ENCODE measurements at places on chromosomes 3 and 15.

GRCh38 chr15:71716990-71717389, 93.4 kb upstream of the NR2E3 start:
- H3K36me3 ChIP-seq = no peaks in the 10 kb centered on the region
- H3K27me3 ChIP-seq = no peaks in the 10 kb centered on the region
- no peaks in the 10 kb centered on the region for H3K4me1 ChIP-seq
- no peak for DNase-seq
- no peak overlapping the region for H3K4me3 ChIP-seq

- peaks cover 27% of the 10 kb centered on the region for H3K27me3 ChIP-seq
- H3K36me3 ChIP-seq = no peaks in the 10 kb centered on the region
- H3K4me3 ChIP-seq = no peak overlapping the region
- no peak overlapping the region for H3K27ac ChIP-seq
Measured at GRCh38 chr15:68494573-68495110, 62.7 kb upstream of the ITGA11 start.

DNA sequence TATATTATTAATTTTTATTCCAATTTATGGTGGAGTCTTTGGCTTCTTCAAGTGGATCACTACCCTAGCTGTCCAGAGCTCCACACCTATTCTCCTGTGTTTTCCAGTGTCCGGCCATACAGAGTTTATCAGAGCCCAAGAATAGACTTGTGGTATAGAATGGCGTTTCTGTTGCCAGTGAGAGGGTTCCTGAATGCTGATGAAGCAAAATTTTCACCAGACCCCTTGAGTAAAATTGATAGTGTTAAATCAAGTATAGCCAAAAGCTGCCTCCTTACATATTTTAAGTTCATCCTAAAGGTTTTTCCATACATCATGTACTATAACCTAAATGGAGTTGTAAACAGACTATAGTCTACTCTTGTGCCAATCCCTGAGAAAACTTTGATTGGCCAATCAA, 171.5 kb upstream of the CHL1 start:
- DNase-seq = no peak
- no peaks in the 10 kb centered on the region for H3K27me3 ChIP-seq
- no peaks in the 10 kb centered on the region for H3K4me1 ChIP-seq
- no peak overlapping the region for H3K27ac ChIP-seq

GRCh38 chr3:187735383-187735782, 9.9 kb downstream of the BCL6 start:
- peaks cover 45% of the 10 kb centered on the region for H3K4me1 ChIP-seq
- H3K27ac ChIP-seq = no peak overlapping the region
- no peak overlapping the region for H3K4me3 ChIP-seq
- no peaks in the 10 kb centered on the region for H3K27me3 ChIP-seq

DNA sequence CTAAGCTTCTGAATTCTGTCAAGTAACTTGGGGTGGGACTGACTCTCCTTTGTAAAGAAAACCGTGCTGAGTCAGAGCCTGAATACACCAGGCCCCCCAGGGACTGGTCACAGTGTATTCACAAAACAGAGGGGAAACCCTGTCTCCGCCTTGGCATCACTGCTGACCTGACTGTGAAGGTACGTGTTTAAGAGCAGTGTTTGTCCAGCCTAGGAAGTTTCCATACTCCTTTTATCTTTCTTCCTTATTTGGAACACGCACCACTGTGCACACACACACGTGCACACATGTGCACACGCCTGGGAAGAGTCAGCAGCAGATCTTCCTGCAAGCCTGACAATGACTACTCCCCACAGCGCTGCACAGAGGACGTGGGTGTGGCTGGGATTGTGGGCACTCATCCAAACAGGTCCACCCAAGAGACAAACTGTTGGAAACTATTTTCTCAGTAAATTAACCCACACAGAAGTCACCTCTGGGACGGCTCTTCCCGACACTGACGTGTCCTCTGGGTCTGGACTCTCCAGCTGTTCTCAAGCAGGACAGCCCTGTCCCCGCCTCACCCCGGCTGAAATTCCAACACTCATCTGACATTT, 87.7 kb downstream of the ATP10A start:
- peaks cover 39% of the 10 kb centered on the region for H3K4me1 ChIP-seq
- peaks cover 8% of the 10 kb centered on the region for H3K36me3 ChIP-seq
- no peak for DNase-seq
- no peak overlapping the region for H3K4me3 ChIP-seq
- H3K27me3 ChIP-seq = no peaks in the 10 kb centered on the region

DNA sequence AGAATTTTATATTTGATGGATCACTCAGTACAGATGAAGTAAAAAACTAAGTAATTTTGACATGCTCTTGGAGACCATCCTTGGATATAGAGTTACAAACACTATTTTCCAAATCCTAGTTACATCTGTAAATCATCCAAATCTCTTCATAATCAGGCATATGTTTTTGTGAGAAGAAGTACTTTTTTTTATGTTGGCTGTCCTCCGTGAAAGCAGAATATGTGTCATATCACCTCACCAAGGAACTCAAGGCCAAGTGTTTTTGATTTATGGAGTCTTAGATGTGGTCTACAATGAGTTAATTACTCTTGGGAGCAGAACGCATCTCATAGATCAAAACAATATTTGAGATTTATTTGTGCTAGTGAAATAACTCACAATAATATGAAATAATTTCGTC, 416.5 kb upstream of the TGFBR2 start:
- H3K36me3 ChIP-seq = no peaks in the 10 kb centered on the region
- no peak overlapping the region for H3K4me3 ChIP-seq

GRCh38 chr3:128306481-128306880, 153.2 kb downstream of the EEFSEC start:
- no peaks in the 10 kb centered on the region for H3K27me3 ChIP-seq
- no peaks in the 10 kb centered on the region for H3K36me3 ChIP-seq
- no peak overlapping the region for H3K27ac ChIP-seq
- DNase-seq = no peak
- no peaks in the 10 kb centered on the region for H3K4me1 ChIP-seq

DNA sequence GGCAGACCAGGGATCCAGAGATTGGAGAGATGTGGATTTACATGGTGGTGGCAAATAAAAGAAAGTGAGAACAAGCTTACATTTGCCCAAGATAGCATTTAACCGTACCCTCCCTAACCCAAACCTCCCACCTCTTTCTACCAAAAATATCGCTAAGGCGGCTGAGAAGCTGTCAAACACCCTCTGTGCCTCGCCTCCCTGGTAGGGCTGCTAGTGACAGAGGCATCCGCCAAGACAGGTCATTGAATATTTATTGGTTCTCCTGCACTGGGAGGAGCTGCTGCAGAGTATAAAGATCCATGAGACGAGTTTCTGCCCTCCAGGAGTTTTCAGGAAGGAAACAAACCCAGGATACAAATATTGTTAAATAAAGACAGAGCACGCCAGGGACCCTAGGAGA, 107.3 kb upstream of the TMC3 start:
- no peaks in the 10 kb centered on the region for H3K36me3 ChIP-seq
- peaks cover 2% of the 10 kb centered on the region for H3K27me3 ChIP-seq
- H3K4me3 ChIP-seq = no peak overlapping the region

- H3K36me3 ChIP-seq = peaks cover 3% of the 10 kb centered on the region
- no peak overlapping the region for H3K4me3 ChIP-seq
- H3K4me1 ChIP-seq = peaks cover 13% of the 10 kb centered on the region
- H3K27me3 ChIP-seq = peaks cover 5% of the 10 kb centered on the region
- no peak for DNase-seq
Measured at GRCh38 chr3:188036375-188037194, 117.4 kb upstream of the LPP start.

GRCh38 chr15:41258750-41259471, 27.8 kb downstream of the CHP1 start:
- no peaks in the 10 kb centered on the region for H3K4me1 ChIP-seq
- no peak overlapping the region for H3K27ac ChIP-seq
- DNase-seq = no peak
- no peak overlapping the region for H3K4me3 ChIP-seq
- H3K27me3 ChIP-seq = no peaks in the 10 kb centered on the region
- peaks cover 25% of the 10 kb centered on the region for H3K36me3 ChIP-seq

DNA sequence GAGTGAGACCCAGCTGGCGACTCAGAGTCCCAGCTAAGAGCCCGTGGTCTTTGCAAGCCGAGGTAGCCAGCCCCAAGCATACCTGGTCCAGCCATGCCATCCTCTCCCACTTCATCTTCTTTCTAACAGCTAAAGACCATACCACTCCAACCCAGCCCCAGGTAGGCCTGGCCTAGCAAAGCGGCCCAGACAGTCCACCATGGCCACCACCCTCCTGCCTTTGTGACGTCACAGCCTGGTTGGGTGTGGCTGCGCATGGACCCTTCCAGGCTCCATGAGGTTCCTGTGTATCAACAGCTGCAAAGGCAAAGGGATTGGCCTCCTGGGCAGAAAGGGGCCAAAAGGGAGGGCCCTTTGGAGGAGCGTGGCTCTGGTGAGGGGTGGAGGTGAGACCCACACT, 4.1 kb downstream of the NTRK3 start:
- peaks cover 32% of the 10 kb centered on the region for H3K27me3 ChIP-seq
- no peak for DNase-seq
- H3K27ac ChIP-seq = no peak overlapping the region

- H3K36me3 ChIP-seq = no peaks in the 10 kb centered on the region
- H3K4me3 ChIP-seq = no peak overlapping the region
- no peak overlapping the region for H3K27ac ChIP-seq
- H3K27me3 ChIP-seq = no peaks in the 10 kb centered on the region
Measured at GRCh38 chr15:74194572-74195559, 7.7 kb downstream of the STRA6 start.

DNA sequence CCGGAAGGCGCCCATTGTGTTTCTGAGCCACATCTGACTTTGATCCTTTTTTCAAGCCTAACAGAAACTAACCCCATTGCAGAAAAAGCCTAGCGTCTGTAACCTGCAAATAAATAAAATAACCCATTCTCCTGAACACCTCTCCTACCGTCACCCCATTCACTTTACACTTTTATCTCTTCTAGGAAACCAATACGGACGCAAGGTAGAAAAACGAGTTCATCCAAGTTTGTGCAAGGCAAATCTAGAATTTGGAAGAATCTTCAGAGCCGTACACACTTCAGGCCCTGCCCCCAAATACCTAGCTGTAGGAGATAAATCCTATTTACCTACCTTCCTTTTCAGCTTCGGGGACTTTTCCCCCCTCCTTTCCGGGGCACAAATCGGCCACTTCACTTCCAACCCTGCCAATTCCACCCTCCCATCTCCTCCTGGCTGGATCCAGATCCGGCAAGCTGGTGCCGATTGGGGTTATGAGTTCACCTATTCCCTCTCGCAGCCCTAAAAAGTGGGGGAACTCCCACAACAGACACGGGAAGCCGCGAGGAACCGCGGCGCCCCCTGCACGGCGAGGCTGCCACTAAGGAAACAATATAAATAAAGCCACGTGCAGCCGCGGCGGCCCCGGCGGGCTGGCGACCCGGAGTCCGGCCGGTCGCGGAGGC, 987 bp downstream of the PRTG start:
- H3K4me1 ChIP-seq = peaks cover 4% of the 10 kb centered on the region
- H3K36me3 ChIP-seq = no peaks in the 10 kb centered on the region
- DNase-seq = no peak
- H3K27me3 ChIP-seq = peaks cover 25% of the 10 kb centered on the region

GRCh38 chr3:129549006-129549800, 6.2 kb downstream of the H1-8 start:
- H3K36me3 ChIP-seq = no peaks in the 10 kb centered on the region
- H3K27ac ChIP-seq = no peak overlapping the region
- H3K4me1 ChIP-seq = no peaks in the 10 kb centered on the region
- no peak overlapping the region for H3K4me3 ChIP-seq
- peaks cover 4% of the 10 kb centered on the region for H3K27me3 ChIP-seq
- DNase-seq = no peak

GRCh38 chr15:61558172-61559136, 329.4 kb upstream of the RORA start:
- no peaks in the 10 kb centered on the region for H3K36me3 ChIP-seq
- no peak for DNase-seq
- peaks cover 4% of the 10 kb centered on the region for H3K27me3 ChIP-seq
- peaks cover 8% of the 10 kb centered on the region for H3K4me1 ChIP-seq

DNA sequence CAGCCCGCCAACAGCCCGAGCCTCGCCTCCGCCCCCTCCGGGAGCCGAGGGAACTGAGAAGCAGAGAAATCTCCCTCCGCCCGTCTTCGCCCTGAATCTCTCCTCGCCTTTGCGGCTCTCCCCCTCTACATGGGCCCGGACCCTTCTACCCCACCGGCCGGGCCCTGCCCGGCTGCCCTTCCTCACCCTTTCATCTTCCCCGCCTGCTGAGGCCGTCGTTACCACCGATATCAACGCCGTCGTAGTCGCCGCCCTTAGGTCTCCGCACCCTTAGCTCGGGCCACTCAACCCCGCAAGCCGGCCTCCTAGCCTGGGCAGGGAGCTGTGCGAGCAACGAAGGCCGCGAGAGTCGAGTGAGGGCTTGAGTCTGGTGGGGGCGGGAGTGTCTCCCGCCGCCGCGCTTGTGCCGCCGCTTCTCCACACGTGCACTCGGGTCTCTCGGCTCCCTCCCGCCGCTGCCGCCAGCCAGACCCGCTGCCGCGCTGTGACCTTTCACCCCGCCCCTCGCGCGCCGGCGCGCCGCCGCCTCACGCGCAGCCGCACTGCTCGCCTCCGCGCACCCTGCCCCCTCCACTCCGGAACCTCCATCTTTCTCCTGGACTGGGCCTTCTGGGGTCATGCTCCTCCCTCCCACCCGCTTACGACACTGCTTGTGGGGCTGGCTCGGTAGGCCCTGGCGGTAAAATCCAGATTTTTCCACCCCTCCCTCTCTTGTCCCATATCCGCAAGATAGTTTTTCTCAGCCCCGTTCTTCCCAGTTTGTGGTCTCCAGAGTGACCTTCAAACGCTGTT, at the start of gene NAA50:
NAA50 (minus strand) TSS at position 494 of the 792 bp plus-strand sequence; CDS start at position 194, 300 bp downstream.
- DNase-seq = peak; percentile 85
- peak within 1 kb of the TSS; percentile 99 for H3K4me3 ChIP-seq
- peaks cover 13% of the 10 kb centered on the region for H3K36me3 ChIP-seq
- peaks cover 81% of the 10 kb centered on the region for H3K4me1 ChIP-seq

DNA sequence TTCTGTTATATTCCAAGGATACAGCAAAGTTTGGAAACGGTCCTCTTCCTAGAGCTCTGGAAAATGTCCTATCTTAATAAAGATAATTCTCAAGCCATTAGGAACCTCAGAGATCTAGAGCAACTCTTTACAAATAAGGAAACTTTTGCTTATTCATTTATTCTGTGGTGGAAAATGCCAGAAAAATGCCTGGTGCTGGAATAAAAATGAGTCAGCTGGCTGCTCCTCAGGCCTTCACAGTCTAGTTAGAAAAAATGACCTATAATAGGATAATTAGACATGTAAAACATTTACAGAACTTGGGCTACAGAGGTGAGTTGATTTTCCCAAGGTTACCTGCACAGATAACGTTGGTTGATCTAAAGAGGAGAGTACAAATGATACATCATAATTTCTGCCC, 372.5 kb downstream of the NLGN1 start:
- H3K4me3 ChIP-seq = no peak overlapping the region
- DNase-seq = no peak
- H3K36me3 ChIP-seq = no peaks in the 10 kb centered on the region

GRCh38 chr15:99429681-99430081, 136.1 kb upstream of the MEF2A start:
- no peak overlapping the region for H3K27ac ChIP-seq
- peaks cover 2% of the 10 kb centered on the region for H3K27me3 ChIP-seq
- H3K36me3 ChIP-seq = no peaks in the 10 kb centered on the region
- DNase-seq = no peak
- H3K4me3 ChIP-seq = no peak overlapping the region

- no peak for DNase-seq
- peaks cover 14% of the 10 kb centered on the region for H3K27me3 ChIP-seq
- peaks cover 14% of the 10 kb centered on the region for H3K36me3 ChIP-seq
Measured at GRCh38 chr3:99877031-99877579, 59.4 kb downstream of the CMSS1 start.

GRCh38 chr15:46309914-46310313, 675.1 kb downstream of the SQOR start:
- H3K36me3 ChIP-seq = no peaks in the 10 kb centered on the region
- no peaks in the 10 kb centered on the region for H3K27me3 ChIP-seq
- no peak for DNase-seq
- no peaks in the 10 kb centered on the region for H3K4me1 ChIP-seq
- no peak overlapping the region for H3K4me3 ChIP-seq

Data from activated T-helper 1 cell treated with anti-CD3 and anti-CD28 coated beads, Interleukin-12 subunit alpha, Interleukin-12 subunit beta, Interleukin-2, Interleukin-4 antibody, amounts not matched to agents 30 ng/mL and 10 ng/mL and 1 ng/mL, durations not matched to agents 14 hours and 24 hours and 36 hours (primary cell).